ENCODE measurements at places on chromosomes 3 and 15. TPM values are rescaled to one million over a fixed set of nuclear protein-coding genes. Genes with fewer than 3 reads are reported as not detected.

Gene GOLGA8T
- 0.04 TPM for polyA plus RNA-seq

Gene SERPINI2
- not detected for polyA plus RNA-seq

GRCh38 chr15:61169904-61170695, 59.0 kb downstream of the RORA start:
- peaks cover 13% of the 10 kb centered on the region for H3K4me1 ChIP-seq
- H3K36me3 ChIP-seq: no peaks in the 10 kb centered on the region
- DNase-seq: no peak
- H3K27ac ChIP-seq: no peak overlapping the region
- H3K27me3 ChIP-seq: no peaks in the 10 kb centered on the region

DNA sequence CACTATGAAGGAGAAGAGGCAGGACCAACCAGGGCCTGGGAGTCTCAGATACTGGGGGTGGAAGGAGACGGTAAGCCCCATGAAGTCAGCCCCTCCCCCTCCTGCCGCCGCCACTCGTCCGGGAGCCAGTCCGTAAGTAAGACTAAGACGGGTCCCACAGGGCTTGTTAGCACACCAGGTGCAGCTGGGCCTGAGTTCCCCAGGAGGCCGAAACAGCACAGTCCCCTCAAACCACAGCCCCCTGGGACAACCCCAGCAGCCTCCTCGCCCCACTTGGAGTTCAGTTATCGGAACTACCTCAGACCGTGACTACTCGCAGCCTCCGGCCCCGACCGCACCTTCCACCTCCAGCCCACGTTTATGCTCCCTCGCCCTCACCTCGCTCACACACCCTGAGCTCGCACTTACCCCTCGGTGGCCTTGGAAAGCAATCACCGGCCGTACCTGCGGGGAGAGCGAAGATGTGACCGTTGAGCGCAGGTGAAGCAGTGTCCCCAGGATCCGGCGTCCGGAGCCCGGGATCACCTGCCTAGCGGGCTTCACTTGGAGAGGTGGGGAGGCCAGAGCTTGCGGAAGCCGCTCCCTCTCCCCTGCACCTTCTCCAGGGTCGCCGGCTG, 557 bp downstream of the ELL3 start:
- H3K27me3 ChIP-seq: no peaks in the 10 kb centered on the region
- H3K27ac ChIP-seq: no peak overlapping the region
- H3K4me3 ChIP-seq: peak overlapping the region; percentile 56
- no peak for DNase-seq
- peaks cover 3% of the 10 kb centered on the region for H3K4me1 ChIP-seq

DNA sequence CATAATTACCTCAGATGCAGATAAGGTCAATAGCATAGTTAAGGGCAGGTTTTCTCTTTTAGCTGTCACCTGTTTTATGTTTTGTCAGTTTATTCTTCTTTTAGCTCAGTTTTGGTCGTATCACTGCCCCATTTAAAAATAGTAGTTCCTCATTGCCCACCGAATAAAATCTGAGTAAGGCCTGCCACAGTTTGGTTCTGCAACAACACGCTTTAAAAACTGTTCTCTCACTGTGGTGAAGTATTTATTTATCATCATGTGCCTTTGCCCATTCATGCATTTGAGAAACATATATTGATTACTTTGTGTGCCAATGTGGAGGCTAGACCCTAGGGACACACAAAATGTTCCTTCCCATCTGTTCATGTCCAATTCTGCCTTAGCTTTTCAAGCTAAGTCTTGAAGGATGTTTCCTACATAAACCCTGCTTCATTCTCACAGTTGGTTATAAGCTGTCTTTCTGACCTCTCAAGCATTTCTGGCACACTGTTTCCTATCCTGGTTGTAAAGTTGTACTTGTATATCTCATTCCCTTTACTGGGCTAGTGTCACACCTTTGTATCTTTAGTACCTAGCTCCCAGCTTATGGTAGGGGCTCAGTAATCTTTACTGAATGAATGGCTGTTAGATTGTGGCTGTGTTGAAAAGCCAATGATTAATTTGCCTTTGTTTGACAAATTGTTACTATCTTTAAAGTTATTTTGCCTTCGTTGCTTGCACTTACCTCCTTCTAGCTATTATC, 23.9 kb downstream of the AKAP13 start:
- H3K27ac ChIP-seq: peak overlapping the region; percentile 75
- H3K4me1 ChIP-seq: peaks cover 56% of the 10 kb centered on the region
- H3K4me3 ChIP-seq: no peak overlapping the region
- no peak for DNase-seq
- no peaks in the 10 kb centered on the region for H3K36me3 ChIP-seq

DNA sequence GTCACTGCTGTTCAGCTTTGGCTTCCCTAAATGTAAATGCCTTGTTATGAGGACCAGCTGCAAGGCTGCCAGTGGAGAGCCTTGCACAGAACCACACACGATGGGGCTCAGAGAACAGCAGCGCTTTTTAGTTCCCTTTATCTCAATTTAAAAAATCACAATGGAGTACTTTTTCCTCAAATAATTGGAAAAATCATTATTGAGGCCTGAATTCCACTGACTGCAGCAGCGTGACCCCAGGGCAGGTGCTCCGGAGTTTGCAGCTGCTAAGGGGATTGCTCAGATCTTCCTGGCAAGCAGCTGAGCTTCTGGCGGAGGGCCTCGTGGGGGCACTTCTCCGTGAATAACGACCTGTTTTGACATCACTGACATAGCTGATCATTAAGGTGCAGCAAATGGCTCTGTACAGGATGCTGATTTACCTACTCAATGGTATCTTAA, 245.6 kb upstream of the TRIM42 start:
- no peak overlapping the region for H3K4me3 ChIP-seq
- H3K27me3 ChIP-seq: no peaks in the 10 kb centered on the region
- no peaks in the 10 kb centered on the region for H3K4me1 ChIP-seq
- no peaks in the 10 kb centered on the region for H3K36me3 ChIP-seq
- no peak overlapping the region for H3K27ac ChIP-seq
- peak; percentile 71 for DNase-seq

Gene RHCG
- polyA plus RNA-seq: not detected

Gene SUMF1
- polyA plus RNA-seq: 52.2 TPM

- no peaks in the 10 kb centered on the region for H3K4me1 ChIP-seq
- H3K27me3 ChIP-seq: no peaks in the 10 kb centered on the region
- DNase-seq: no peak
- no peak overlapping the region for H3K4me3 ChIP-seq
- no peak overlapping the region for H3K27ac ChIP-seq
- no peaks in the 10 kb centered on the region for H3K36me3 ChIP-seq
These were observed 97.8 kb downstream of the ARPP21 start for GRCh38 chr3:35737080-35737479.

All from endothelial cell of umbilical vein (primary cell).